M059J (cell line): ENCODE measurements at places on chromosomes 13 and 19. TPM values are rescaled to one million over a fixed set of nuclear protein-coding genes. Genes with fewer than 3 reads are reported as not detected.

C5AR1 gene
- 0.05 TPM in 1 of 2 replicates, not detected in the other for total RNA-seq

C19orf33 gene
- not detected in 2 replicates for total RNA-seq

ZNF180 gene
- total RNA-seq = 10.4 and 17.2 TPM in 2 replicates

CEACAM4 gene
- not detected in 2 replicates for total RNA-seq

TBXA2R gene
- 0.59 TPM in 1 of 2 replicates, not detected in the other for total RNA-seq

ZNF791 gene
- total RNA-seq = 12.8 and 27.7 TPM in 2 replicates

ZSWIM9 gene
- 0.52 and 1.6 TPM in 2 replicates for total RNA-seq

BRME1 gene
- total RNA-seq = 2.3 and 3.2 TPM in 2 replicates

DNA sequence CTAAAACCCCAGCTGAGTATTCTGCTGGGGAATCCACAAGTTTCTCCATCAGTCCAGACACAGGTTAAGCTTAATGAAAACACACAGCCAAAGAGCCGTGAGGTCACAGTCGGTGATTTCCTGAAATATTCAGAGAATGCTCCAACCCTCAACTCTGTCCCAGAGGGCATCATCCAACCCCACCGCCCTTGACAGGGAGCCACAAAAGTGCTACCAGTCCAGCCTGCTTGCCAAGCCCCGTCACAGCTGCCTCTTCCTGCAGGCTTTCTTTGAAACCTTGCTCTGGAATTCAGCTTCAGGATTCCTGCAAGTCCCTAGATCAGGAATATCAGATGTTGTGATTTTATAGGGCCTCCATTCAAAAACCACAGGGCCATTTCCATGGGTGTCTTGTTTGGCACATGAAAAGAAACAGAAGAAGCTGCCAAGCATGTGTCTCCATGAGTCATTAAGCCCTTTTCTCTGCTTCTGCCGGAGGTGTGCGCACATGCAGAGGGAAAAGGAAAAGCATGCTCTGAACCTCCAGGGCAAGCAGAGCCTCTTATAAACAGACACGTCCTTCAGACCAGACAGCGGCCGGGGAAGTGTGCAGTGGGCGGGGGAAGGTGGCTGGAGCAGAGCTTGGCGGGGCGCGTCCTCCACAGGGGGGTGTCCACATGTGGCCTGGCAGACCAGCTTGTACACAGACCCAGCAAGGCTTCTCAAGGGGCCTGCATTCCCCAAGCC lies 164.7 kb downstream of the KATNAL1 start:
- DNase-seq = peak; percentile 97

- DNase-seq = no peak
Observed at GRCh38 chr13:41722684-41723535, 238.0 kb downstream of the VWA8 start.

DNA sequence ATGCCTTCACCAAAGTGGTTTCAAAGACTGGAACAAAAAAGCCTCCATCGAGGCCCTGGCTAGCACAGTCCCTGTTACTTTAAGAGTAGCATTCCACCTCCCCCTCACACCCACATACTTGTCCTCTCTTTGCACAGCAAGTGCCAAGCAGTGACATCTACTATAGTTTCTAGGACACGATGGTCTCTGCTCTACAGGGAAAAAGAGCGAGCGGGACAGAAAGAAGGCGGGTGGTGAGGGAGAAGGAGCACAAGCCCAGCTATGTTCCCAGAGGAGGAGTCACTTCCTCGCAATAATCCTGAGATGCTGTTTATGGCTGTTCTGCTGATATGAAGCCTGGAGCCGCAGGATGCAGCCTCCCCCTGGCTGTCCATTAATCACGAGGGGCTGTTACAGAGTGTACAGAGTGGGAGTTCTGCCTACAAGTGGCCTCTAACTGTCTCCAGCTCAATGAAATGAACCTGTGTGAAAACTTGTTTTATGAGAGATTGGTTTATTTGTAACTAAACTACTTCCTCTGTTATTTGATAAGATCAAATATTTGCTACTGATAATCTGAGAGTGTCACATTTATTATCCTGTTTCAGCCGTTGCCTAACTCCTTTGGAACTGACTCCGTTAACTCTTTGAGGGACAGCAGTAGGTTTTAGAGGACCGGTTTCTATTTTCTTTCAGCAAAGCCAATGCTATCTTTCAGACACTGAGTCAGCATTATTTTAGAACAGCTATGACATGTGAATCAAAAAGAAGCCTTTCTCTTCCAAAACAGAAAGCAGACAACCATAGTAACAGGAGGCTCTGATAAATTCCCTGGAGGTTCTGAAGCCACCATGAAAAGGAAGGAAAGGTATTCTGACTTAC lies 208.0 kb downstream of the SPRY2 start:
- DNase-seq = peak; percentile 36

DNA sequence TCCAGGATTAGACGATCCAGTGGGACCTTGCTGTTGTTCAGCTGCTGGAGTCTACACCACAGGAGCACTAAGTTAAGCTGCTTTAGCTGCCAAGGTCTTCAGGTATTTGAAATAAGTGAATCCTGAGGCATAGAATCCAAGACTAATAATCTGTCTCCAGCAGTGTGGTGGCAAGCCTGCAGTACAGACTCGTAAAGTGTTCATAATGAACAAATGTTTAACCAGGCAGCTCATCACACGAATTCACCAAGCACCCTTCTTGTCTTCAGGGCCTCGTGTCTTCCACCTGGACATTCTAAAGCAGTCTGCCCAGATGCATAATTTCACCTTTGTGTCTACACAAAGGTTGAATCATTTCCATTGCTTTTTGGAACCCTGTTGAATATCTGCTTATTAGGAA lies 5.3 kb downstream of the ATP11A start:
- no peak for DNase-seq

GRCh38 chr19:23981863-23982262 lies 67.2 kb downstream of the ZNF726 start:
- no peak for DNase-seq

- no peak for DNase-seq
Observed at GRCh38 chr19:29943615-29944014, 1.6 kb downstream of the URI1 start.

DNA sequence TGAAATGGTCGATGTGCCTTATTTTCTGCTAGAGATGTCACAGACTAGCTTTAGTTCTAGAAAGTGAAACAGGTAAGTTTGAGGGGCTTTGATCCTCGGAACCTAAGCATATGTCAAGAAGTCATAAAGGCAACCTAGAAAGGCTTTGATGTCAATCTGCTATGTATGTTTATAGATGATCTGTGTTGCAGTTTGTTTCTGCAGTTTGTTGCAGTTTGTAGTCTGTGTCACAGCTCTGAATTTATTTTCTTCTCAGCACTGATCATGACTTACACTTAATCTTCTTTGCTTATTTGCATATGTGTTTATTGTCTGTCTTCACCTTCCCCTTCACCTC lies 5.9 kb downstream of the LSM14A start:
- DNase-seq = no peak

DNA sequence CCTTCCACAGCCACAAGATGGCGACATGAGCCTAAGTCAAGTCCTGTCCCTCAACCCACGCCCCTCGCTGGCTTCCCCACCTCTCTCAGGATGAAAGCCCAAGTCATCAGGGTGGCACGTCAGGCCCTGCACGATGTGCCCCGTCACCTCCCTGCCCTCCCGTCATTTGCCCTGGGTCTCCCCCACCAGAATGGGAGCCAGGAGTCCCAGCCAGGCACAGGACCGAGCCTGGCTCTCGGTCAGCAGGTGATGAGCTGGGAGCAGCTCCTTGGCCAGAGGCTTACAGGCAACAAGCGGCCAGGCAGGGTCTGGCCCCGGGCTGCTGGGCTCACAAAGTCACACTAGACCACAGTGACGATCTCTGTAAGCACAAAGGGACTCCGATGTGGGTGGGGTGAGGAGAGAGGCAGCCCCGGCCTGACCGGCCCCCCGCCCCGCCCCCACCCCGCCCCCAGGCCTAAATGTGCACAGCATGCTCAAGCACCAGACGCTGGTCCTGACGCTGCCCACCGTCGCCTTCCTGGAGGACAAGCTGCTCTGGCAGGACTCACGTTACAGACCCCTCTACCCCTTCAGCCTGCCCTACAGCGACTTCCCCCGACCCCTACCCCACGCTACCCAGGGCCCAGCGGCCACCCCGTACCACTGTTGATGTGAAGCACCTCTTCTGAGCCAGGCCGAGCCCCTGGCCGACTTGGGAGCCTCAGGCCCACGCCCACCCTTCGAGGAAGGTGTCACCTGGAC lies 7.3 kb downstream of the MRPL4 start:
- peak; percentile 80 for DNase-seq

- no peak for DNase-seq
Observed at GRCh38 chr13:24090049-24090448, 70.5 kb upstream of the SPATA13 start.

DNA sequence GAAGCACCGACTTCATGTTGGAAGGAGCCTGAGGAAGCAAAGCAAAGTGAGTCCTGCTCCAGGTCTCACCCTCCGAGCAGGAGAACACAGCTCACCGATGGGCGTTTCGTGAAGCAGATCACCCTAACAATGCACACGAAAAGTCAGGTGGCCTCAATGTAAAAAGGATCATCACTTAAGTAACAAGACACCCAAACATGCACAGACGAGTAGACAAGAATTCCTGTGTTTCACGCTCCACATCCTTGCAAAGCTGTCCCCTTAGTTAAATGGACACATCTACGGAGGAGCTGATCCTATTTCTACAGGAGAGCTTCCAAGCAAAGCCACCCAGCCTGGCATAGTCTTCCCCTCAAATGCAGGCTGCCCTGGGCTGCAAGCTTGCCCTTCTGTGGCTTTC lies 66.2 kb downstream of the SLC15A1 start:
- no peak for DNase-seq

GRCh38 chr19:38386971-38387549 lies 774 bp downstream of the GGN start:
- DNase-seq = no peak

- DNase-seq = no peak
Observed at GRCh38 chr13:23430664-23431063, 2.8 kb downstream of the SACS start.

GRCh38 chr19:16542910-16543472 lies 754 bp upstream of the CHERP start:
- peak; percentile 44 for DNase-seq

DNA sequence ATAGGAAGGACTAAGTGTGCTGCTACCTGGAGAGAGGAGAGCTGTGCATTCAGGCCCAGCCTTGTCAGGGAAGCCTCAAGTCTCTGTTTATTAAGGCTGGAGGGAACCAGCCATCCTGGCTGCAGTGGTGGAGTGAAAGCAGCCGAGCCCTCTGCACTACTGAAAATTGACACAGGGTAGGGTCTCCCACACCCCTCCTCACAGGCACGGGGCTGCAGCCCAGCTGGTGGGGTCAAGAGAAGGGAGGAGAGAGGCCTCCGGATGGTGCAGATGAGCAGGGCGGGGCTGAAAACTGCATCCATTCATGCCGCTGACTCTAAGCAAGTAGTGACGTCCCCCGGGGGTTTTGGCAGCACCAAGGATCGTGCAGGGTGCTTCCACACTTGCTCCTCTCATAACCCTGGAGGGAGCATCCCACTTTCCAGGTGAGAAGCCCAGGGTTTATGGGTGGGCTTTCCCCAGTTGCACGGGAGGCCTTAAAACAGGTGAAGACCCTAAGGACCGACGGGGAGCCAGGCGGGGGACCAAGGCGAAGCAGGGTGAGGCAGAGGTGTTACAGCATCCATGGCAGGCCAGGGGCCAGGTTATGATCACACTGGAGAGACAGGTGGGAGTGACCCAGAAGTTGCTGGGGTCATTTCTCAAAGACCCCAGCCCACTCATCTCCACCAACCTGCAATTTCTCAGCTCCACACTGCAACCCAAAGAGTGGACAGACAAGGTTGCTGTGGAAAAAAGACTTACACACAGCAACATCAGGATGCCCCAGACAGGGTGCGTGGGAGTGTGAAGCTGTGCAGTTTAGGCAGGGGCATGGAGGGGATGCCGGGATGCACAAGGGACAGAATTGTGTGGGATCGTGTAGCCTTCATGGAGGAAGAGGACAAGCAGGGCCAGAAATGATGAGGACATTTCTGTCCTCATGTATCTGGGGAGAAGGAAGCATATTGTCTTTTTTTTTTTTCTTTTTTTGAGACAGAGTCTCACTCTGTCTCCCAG lies 36.8 kb downstream of the VSTM2B start:
- DNase-seq = no peak

- DNase-seq = no peak
Observed at GRCh38 chr13:89270736-89271135, 1599.6 kb downstream of the SLITRK5 start.

- DNase-seq = no peak
Observed at GRCh38 chr19:15028490-15028889, 20.8 kb upstream of the CASP14 start.

DNA sequence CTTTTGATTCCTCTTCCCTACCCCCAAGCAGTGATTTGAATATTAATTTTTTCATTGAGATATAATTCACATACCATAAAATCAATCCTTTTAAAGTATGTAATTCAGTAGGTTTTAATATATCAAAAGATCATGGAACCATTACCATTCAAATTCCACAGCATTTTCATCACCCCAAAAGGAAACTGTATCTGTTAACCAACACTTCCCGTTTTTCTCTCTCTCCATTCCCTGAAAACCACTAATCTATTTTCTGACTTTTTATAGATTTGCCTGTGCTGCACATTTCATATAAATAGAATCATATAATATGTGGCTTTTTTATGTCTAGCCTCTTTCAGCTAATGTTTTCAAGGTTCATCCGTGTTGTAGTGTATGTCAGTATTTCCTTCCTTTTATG lies 107.1 kb downstream of the PAN3 start:
- DNase-seq = no peak

DNA sequence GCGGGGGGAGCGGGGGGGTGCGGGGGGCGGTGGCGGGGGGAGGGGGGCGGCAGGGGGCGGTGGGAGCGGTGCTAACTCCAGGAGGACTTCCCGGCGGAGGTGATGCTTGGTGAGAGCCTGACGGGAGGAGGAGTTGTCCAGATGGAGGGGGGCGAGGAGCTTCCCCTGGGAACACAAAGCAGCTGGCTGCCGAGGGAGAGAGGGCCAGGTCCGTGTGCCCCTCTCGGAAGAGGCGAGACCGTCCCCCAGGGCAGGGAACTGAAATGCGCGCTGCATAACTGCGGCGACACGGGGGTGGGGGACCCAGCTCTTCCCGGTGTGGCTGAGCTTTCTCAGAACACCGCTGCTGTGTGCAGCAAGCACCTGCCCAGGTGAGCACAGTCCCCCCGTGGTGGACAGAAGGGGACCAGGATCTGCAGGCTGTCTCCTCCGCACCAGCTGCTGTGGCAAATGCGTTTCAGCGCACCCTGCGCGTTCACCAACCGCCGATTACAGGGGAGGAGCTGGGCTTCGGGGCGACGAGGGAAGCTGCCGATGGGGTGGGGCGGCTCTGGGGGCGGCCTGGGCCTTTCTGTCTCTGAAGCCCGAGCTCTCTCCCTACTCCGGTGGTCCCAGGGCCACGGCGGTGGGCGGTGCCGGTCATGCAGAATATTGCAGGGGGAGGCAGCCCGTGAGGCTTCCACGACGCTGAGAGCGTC lies 54.7 kb upstream of the F7 start:
- DNase-seq = no peak

- DNase-seq = peak; percentile 58
Observed at GRCh38 chr13:45807520-45808099, 43.9 kb downstream of the SIAH3 start.

- no peak for DNase-seq
Observed at GRCh38 chr19:6721138-6721474, 656 bp upstream of the C3 start.

- no peak for DNase-seq
Observed at GRCh38 chr13:21012841-21013681, 48.3 kb downstream of the LATS2 start.

- DNase-seq = no peak
Observed at GRCh38 chr13:51678420-51678819, 94.2 kb downstream of the WDFY2 start.

- no peak for DNase-seq
Observed at GRCh38 chr19:22620401-22620800, 13.7 kb upstream of the ZNF492 start.
